Left renal cortex interstitium (tissue), 4 donors: ENCODE measurements at places on chromosomes 16 and 17. TPM values are rescaled to one million over a fixed set of nuclear protein-coding genes. Genes with fewer than 3 reads are reported as not detected.

PRR35 gene
- 13.6 TPM for polyA plus RNA-seq

ZNF385C gene
- polyA plus RNA-seq = 7.6 TPM

NGFR gene
- polyA plus RNA-seq = 3.6 TPM

APOBR gene
- polyA plus RNA-seq = 0.71 TPM

SGSM2 gene
- polyA plus RNA-seq = 54.0 TPM

GPRC5C gene
- polyA plus RNA-seq = 160 TPM

NPW gene
- 16.3 TPM for polyA plus RNA-seq

FAM171A2 gene
- 28.5 TPM for polyA plus RNA-seq

KRTAP3-2 gene
- not detected for polyA plus RNA-seq

SPOP gene
- polyA plus RNA-seq = 67.9 TPM

PRCD gene
- 3.9 TPM for polyA plus RNA-seq

KRT31 gene
- not detected for polyA plus RNA-seq

SLC5A10 gene
- 0.43 TPM for polyA plus RNA-seq

CPHXL2 gene
- polyA plus RNA-seq = not detected

P2RX5 gene
- polyA plus RNA-seq = 1.5 TPM

MYADML2 gene
- 0.33 TPM for polyA plus RNA-seq

NXN gene
- 37.9 TPM for polyA plus RNA-seq

SGCA gene
- 1.2 TPM for polyA plus RNA-seq

EME1 gene
- 10.6 TPM for polyA plus RNA-seq

CES1 gene
- 2.3 TPM for polyA plus RNA-seq

SCARF1 gene
- polyA plus RNA-seq = 8.0 TPM

CRISPLD2 gene
- 7.2 TPM for polyA plus RNA-seq

PPP1R1B gene
- 10.9 TPM for polyA plus RNA-seq

PRAC2 gene
- polyA plus RNA-seq = not detected

PRM3 gene
- not detected for polyA plus RNA-seq

PIK3R6 gene
- 1.8 TPM for polyA plus RNA-seq

PRSS33 gene
- polyA plus RNA-seq = not detected

SMTNL2 gene
- polyA plus RNA-seq = 61.9 TPM

TNFRSF13B gene
- not detected for polyA plus RNA-seq

PRRT2 gene
- 10.3 TPM for polyA plus RNA-seq

PIPOX gene
- 4.2 TPM for polyA plus RNA-seq

VAT1L gene
- 5.0 TPM for polyA plus RNA-seq

CCL17 gene
- polyA plus RNA-seq = not detected

ARL5C gene
- 0.19 TPM for polyA plus RNA-seq

GCSH gene
- 77.8 TPM for polyA plus RNA-seq

PTX4 gene
- polyA plus RNA-seq = not detected

SCNN1B gene
- 13.3 TPM for polyA plus RNA-seq

TBC1D16 gene
- 37.1 TPM for polyA plus RNA-seq

NOG gene
- 2.3 TPM for polyA plus RNA-seq

TMEM238L gene
- polyA plus RNA-seq = 1.2 TPM

WNT9B gene
- polyA plus RNA-seq = 8.1 TPM

DNASE1L2 gene
- 1.3 TPM for polyA plus RNA-seq

TEX19 gene
- not detected for polyA plus RNA-seq
